ENCODE measurements at places on chromosomes 5 and 9. TPM values are rescaled to one million over a fixed set of nuclear protein-coding genes. Genes with fewer than 3 reads are reported as not detected.

DNA sequence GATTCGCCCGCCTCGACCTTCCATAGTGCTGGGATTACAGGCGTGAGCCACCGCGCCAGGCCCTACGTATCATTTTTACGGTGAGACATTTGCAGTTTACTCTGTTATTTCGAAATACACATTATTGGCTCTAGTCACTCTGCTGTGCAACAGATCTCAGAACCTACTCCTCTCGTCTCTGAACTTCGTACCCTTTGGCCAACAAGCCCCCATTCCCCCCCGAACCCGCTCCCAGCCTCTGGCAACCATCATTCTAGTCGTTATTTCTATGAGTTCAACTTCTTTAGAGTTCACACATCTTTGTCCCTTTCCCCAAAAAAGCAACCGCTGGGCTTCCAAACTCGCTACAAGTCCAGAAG lies 735 bp downstream of the PTGR1 start:
- peak; percentile 44 for DNase-seq

- no peak for DNase-seq
Measured at GRCh38 chr5:142216931-142217330, 107.9 kb downstream of the SPRY4 start.

GRCh38 chr5:71922584-71923106 lies 184.6 kb upstream of the MAP1B start:
- no peak for DNase-seq

EPB41L4A gene
- 42.3 TPM for total RNA-seq

SLC45A2 gene
- total RNA-seq: 0.45 TPM
